ENCODE measurements at places on chromosomes 7 and 10.

GRCh38 chr7:95927756-95928155, 155.4 kb downstream of the DYNC1I1 start:
- no peak for DNase-seq

DNA sequence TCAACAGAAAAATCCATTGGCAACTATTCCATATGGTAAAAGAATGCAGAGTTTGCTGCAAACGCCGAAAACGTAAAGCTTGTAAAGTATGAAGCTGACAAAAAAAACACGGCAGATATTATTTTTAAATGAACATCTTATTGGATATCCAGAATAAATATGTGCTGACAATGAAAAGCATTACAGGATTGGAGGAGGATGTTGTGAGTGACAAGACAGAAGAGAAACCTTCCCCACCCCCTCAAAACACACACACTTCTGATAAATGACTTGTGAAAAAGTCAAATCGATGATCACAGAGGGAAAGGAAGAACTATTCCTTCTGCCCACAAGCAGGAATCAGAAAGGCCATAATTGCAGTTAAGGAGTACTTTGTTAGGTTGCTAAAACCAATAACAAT, 14.6 kb downstream of the FAM131B start:
- DNase-seq = no peak

DNA sequence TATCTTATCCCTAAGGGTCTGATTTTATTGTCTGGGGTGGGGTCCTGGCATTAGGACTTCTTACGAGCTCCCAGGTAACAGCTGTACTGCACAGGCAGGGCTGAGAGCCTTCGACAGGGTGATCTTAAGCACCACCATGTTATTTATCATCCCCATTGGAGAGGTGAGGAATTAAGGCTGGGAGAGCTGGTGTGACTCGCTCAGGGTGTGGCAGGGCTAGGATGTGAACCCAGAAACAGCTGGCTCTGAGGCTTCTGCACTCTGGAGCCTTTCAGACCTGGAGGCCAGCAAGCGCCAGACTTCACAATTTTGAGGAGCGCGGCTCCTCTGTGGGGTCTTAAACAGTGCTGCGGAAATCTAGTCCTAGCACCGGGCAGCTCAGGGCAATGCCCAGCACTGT, 27.4 kb upstream of the NDST2 start:
- no peak for DNase-seq

GRCh38 chr7:23161482-23161881, 20.4 kb upstream of the NUP42 start:
- no peak for DNase-seq

GRCh38 chr10:33102071-33102470, 144.0 kb upstream of the ITGB1 start:
- no peak for DNase-seq

- no peak for DNase-seq
Observed at GRCh38 chr10:35270100-35270499, 66.2 kb upstream of the CCNY start.

DNA sequence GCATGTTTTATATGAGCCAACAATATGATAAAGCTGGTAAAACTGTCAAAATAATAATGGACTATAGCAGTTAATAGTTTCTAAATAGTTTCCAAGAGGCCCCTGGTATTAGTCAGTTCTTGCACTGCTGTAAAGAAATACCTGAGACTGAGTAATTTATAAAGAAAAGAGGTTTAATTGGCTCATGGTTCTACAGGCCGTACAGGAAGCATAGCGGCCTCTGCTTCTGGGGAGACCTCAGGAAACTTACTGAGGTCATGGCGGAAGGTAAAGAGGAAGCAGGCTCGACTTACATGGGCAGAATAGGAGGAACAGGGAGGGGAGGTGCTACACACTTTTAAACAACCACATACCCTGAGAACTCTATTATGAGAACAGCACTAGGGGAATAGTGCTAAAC, 104.6 kb downstream of the PPP1R9A start:
- DNase-seq = no peak

DNA sequence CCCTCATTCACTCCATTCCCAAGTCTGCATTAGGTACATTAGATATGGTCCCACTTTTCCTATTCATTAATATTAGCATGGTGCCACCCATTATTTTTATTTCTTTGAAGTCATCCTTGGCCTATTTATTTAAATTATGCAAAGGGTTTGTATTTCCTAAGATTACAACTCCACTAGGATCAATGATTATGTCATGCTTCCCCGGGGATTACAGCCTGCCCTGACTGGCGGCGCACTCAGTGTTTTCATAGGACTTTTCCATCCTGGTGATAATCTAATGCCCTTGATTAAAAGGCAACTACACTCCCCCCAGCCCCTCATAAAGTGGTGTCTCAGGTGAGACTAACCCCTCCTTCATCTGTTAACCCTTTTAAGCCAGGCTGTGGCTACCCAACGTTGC, 187.2 kb downstream of the POU6F2 start:
- no peak for DNase-seq

DNA sequence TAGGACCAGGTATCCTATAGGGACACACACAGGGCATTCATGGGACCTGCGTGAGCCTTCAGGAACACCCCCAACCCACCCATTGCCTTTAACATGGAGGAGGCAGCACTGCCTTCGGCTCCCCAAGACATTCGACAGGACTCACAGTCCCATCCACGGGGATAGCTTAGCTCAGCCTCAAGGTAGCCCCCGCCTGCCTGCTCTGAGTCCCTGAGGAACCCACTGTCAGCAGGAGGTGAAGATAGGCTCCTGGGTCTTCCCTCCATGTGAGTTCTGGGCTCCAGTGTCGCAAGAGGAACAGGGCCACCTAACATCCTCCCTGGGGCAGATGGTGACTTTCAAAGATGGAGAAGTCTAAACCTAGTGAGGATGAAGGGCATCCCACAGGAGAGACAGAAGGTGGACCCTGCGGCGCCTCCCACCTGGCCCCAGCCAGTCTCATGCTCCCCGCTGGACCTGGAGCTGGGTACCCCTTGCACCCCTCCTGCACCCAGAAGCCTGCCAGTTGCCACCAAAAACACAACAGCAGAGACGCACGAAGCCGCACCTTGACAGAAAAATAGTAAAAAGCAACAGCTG, 4.9 kb upstream of the ADIRF start:
- no peak for DNase-seq

- DNase-seq = no peak
Observed at GRCh38 chr10:78623578-78624215, 445.1 kb upstream of the ZMIZ1 start.

GRCh38 chr10:104767745-104768144, 126.7 kb downstream of the SORCS3 start:
- DNase-seq = no peak
